Skin of body (tissue), 3 donors: ENCODE measurements at places on chromosomes 13 and 19. TPM values are rescaled to one million over a fixed set of nuclear protein-coding genes. Genes with fewer than 3 reads are reported as not detected.

DNA sequence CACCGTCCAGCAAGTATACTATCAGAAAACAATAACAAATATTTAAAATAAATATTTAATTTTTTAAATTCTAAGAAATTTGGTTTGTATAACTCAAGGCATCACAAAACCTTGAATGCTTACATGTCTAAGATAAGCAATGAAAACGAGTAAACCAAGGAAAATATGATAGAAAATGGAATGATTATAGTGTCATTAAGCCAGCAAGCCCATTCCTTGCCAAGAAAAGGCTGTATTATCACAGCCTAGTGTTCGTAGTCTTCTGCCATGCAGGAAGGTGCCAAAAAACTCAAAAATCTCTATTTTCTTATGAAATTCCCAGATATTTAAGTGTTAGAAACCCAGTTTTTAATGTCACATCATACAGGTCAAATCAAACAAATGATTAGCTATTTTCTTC, 136.4 kb downstream of the STOML3 start:
- no peak for DNase-seq

- DNase-seq, result no peak
Observed at GRCh38 chr19:6233056-6233826, 46.5 kb downstream of the MLLT1 start.

GRCh38 chr19:52599241-52599640, 29.2 kb downstream of the ZNF701 start:
- no peak for DNase-seq

DNA sequence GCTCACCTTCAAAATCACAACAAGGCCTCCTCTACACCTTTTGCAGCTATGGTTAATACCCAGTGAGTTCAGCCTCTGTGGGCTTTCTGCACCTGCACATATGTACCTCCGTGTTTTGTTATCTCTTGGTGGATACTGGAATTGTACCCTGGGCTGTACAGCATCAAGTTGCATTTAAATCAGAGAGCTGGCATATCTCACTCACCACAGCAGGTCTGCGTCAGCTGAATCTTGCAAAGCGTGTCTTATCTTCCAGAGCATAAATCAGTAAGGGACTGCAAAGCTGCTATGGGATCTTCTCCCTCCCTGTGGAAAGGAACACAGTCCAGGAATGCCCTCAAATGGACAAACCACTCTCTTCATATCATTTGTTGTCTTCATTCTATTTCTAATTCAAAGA, 1048.7 kb downstream of the UQCRFS1 start:
- DNase-seq, result no peak

Gene IGFL2
- total RNA-seq, result 19.9 TPM
